IPS DF 6.9 (cell line): ENCODE measurements at places on chromosomes 2 and 18.

GRCh38 chr2:128024816-128025215 lies 3.0 kb downstream of the SAP130 start:
- no peak for DNase-seq

GRCh38 chr2:73037947-73038585 lies 33.4 kb downstream of the SFXN5 start:
- DNase-seq = no peak

GRCh38 chr18:58803978-58804377 lies 60.7 kb upstream of the ZNF532 start:
- DNase-seq = no peak

GRCh38 chr18:36942264-36942663 lies 113.3 kb downstream of the KIAA1328 start:
- DNase-seq = no peak

DNA sequence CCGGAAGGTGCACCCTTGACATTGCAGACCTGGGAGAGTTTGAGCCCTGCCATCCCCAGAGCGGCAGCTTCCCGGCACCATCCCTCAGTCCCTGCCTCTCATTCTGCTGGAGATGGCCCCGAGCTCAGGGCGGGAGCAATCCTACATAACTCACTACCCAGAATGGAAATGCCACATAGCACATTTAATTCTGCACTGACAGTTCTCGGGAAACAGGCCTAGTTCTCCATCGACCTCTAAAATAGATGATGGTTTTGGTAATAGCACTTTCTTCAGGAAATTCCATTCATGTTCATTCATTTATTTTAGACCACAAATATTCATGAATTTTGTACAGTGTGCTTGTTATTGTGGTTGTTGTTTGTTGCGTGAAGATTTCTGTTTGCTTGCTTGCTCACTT lies 92.9 kb upstream of the SLC14A2 start:
- no peak for DNase-seq

DNA sequence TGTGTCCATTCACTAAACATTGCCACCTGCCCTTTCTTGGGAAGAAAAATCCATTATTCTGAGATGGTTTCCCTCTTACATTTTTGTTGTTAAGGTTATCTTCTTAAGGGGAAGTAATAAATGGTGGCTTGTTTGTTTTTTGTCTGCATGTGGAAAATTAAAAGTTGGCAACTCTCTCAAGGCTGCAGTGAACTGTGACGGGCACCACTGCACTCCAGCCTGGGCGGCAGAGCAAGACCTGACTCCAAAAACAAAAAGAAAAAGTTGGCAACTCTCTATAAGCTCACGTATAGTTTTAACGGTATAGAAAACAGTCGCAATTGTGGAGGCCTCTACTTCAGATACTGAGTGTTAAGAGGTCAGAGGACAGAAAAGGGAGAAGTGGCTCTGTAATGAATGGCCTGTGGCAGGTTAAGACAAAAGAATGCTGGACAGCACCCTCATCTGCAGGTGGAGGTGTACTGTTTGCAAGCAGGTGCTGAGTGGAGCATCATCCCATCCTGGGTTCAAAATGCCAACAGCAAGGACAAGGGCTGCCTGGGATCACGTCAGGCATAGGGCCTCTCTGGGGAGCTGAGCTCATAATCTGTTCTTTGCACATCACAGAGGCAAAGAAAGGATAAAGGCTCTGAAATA lies 16.7 kb downstream of the L3MBTL4 start:
- DNase-seq = no peak

DNA sequence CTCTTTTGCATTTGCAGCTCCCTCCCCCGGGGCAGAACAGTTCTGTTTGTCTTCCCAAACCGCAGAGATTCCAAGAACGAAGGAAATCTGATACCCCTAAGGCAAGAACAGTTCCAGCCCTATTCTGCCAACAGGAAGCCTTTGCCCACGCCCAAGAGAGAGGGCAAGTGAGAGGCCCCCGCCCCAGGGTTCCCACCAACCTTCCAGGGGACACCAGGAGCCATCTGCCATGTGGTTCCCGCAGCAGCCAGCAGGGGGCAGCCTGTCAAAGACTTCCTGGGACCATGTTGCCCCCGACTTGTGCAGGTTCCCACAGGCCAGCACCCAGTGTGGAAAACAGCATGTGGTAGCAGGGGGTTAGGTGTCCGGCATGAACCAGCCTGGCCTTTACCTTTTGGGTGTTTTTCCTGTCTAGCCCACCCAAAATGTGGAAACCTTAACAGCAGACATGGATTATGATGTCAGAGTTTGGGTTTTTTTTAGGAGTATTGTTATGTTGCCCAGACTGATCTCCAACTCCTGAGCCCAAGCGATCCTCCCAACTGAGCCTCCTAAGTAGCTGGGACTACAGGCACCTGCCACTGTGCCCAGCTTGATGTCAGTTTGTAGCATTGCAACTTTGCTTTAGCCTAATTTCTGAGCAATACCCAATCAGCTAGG lies 21.7 kb upstream of the EFHD1 start:
- DNase-seq = no peak

DNA sequence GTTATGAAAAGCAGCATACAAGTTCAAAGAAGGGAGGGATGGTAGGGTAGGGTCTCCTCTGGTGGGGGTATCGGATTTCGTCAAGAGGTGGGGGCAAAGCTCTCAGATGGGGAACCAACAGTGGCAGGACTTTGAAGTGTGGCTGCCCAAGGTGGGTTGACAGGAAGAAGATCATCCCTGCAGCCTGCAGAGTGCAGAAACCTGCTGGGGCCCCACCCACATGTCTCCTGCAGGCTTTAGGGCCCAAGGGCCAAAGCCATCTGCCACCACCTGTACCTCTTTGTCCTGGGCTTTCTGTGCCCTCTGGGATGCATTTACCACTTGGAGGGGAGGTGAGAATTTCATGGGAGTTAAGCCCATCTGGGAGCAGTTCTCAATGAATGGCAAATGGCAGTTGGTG lies 42.7 kb downstream of the KCNF1 start:
- no peak for DNase-seq

- DNase-seq = no peak
Measured at GRCh38 chr18:42412281-42412680, 457.2 kb downstream of the PIK3C3 start.

DNA sequence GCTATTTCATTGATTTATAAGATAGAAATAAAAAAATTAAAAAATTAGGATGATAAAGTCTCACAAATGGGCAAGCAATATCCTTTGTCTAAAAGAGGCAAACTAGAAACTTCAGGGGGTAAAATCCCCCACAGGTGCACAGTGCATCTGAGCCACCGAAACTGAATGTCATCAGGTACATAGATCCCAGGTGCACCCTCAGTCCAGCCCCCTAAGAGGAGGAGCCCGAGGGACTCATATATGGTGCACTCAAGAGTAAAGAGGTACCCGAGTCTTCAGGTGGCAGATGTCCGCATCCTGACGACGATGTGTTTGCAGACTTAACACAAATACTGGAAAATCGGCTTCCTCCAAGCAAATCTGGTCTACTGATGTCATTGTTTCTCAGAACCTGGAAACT lies 11.3 kb downstream of the QPCT start:
- no peak for DNase-seq

GRCh38 chr18:23994361-23994902 lies 20.1 kb upstream of the TTC39C start:
- no peak for DNase-seq

- DNase-seq = no peak
Measured at GRCh38 chr18:22342625-22343024, 75.1 kb downstream of the CTAGE1 start.

DNA sequence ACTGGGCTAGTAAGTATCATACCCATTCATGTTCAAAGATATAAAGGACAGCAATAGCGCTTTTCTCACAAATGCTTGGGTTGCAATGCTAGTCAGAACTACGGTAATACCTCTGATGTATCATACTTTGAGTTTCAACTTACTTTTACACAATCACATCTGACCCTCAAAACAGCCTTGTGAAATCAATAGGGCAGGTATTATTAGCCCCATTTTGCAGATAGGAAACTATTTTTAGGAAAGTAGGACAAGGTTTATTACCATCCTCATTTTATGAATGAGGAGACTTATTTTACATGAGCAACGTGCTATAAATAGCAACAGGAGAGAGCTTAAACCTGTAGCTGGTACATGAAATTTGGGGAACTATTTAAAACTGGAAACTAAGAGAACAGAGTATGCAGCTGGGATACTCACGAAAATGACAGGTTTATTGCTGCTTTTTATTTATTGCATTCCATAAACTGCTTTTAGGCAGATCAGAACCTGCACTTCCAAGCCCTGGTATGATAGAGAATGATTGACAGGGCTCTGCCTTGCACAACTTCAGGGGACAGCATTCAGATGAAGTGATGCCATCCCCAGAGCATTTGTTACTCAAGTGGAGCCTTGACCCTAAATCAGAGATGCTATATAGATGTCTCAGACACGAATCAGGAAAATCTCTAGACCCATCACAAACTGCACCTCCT lies 42.4 kb upstream of the PPM1B start:
- DNase-seq = no peak

GRCh38 chr2:46303822-46304221 lies 6.6 kb downstream of the EPAS1 start:
- DNase-seq = no peak

GRCh38 chr2:37378411-37378810 lies 34.0 kb downstream of the QPCT start:
- DNase-seq = no peak
